Skin of body (tissue), 3 donors: ENCODE measurements at places on chromosomes 3 and 15. TPM values are rescaled to one million over a fixed set of nuclear protein-coding genes. Genes with fewer than 3 reads are reported as not detected.
A peak's percentile ranks its signal among the peaks of the same experiment; 100 is the strongest.

GRCh38 chr15:57562196-57562769 is 29.4 kb upstream of the MYZAP start:
- DNase-seq, result no peak

The RPP25 gene
- total RNA-seq, result 2.1 TPM

The CNTN6 gene
- total RNA-seq, result 1.9 TPM

- DNase-seq, result peak; percentile 46
Observed at GRCh38 chr15:80776420-80777045, 2.6 kb upstream of the CEMIP start.

DNA sequence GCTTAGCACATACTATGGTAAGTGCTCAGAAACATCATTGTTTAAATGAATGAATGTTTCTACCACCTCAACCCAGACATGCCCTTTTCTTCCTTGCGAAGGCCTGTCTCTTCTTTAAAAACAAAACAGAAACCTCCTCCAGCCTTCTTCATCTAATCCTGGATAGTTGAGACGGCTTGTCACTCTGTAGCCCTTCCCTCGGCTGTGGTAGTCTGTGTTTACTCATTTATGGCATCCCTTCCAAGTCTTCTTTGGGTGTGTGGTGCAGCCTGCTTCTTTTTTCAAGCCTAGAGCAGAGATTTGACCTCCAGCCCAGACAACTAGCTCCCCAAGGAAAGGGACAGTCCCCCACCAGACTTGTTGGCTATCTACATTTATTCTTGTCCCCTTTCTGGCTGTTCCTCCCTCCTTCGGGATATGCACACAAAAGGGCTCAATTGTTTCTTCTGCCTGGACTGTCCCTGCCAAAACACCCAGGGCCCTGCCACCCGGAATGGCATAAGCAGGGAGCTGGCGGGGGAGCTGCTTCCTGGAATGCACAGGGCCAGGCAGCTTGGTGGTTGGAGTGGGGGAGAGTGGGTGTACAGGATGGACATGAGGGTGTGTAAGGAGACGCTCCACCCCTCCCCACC is 67.8 kb downstream of the ITGA11 start:
- DNase-seq, result no peak

DNA sequence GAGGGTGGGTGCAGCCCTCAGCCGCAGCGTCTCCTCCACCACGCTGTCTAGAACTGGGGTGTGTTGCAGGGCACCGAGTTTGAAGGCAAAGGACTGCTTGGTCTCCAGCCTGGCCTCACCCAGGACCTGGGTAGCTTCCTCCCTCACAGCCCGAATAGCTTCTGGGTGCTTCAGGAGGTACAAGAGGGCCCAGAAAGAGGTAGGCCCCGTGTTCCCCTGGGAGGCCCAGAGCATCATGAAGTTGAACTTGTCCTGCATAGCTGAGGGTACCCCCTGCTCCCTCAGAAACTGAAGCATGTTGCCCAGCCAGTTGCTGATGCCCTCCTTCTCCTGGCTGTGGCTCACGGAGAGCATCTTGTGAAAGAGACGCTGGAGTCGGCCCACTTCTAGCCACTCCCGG is 930 bp downstream of the CYP8B1 start:
- DNase-seq, result no peak
